Stimulated activated CD4-positive, alpha-beta T cell treated with anti-CD3 and anti-CD28 coated beads, Interleukin-1b, Interleukin-23, amount 100 ng/mL, for 1 hour (primary cell): ENCODE measurements at places on chromosomes 2 and 18.

DNA sequence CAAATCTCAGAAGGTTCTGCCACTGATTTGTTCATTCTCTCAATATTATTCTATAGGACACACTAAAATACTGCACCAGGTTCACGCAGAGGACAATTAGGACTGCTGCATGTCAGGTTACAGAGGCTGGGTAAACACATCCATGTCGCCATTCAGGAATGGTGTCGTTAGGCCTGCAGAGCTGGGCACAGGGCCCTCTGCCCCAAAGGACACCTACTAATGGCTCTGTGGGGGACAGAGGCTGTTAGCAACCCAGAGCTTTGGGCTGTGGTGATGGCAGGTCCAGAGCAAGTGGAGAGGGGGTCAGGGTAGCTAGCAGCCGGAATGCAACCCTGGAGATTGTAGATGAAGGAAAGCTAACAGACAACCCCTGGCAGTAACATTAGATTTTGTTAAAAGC lies 115.9 kb downstream of the TTC32 start:
- DNase-seq, result no peak

DNA sequence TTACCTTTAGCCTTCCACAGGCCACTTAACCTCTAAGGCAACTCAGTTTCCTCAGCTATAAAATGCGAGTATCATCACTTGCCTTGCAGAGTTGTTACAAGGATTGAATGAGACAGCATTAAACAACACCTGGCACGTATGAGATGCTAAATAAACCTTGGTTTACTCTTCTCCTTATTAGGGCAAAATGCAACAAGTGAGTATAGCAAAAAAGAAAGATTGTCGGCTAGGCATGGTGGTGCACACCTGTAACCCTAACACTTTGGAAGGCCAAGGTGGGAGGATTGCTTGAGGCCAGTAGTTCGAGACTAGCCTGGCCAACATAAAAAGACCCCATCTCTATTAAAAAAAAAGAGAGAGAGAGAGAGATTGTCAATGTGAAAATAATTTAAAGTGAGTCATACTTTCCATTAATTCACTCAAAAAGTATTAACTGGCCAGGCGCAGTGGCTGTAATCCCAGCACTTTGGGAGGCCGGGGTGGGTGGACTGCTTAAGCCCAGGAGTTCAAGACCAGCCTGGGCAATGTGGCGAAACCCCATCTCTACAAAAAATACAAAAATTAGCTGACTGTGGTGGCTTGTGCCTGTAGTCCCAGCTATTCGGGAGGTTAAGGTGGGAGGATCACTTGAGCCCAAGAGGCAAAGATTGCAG lies 8.0 kb downstream of the ATAD2B start:
- DNase-seq, result no peak

DNA sequence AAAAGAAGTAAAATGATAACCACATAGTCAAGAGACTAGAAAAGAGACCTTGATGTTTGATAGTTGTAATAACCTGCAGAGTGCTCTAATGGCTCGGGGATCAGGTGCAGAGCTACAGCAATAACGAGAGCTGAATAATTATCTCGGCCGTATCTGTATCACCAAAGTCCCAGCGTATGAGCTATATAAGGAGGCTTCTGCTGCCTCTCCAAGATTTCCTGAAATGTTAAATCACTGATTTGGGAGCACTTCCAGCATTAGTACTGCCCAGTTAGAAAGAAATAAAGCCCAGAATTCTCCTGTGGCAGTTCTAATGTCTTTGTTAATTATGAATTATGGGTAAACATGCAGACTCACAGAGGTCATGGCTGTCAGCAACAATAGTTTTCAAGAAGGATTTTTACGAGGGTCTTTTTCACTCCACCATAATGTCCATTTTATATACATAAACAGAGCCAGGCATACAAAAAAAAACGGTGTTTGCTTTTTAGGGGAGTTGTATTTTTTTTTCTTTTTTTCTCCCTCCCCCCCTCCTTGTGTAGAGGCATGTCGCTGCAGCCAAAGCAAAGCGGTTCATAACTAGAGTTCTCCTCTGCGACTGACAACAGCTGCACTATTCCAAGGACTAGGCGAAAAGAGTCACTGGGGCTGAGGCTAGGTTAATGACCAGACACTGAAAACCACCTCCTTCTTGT lies 168.3 kb upstream of the VRK2 start:
- DNase-seq, result no peak

DNA sequence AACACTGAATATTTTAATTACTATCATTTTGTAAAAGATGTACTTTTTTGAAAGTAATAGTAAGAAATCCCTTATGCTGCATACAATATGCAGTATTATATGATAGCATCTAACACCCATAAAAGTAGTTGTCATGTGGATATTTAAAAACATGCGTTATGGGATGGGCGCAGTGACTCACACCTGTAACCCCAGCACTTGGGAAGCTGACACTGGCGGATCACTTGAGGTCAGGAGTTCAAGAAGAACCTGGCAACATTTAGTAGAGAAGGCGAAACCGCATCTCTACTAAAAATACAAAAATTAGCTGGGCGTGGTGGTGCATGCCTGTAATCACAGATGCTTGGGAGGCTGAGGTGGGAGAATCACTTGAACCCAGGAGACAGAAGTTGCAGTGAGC lies 88.9 kb downstream of the FEZ2 start:
- no peak for DNase-seq

- DNase-seq, result no peak
These were observed 128.6 kb downstream of the RGPD3 start for GRCh38 chr2:106339609-106340008.

DNA sequence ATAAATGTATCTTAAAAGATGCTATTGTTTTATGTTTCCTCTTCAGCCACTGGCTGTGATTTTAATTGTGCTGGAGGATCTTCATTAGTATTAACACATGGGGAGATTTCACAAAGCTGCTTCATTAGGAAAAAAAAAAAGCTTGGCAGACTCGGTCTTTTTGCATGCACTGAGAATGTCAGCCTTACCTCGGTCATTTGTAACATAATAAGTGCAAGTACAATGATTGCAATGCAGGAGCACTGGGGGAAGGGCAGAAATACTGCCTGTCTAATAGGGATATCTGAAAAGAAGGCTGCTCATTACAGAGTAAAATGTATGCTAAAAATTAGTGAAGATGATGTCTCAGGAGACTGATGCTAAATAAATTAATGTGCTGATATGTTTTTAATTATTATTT lies 1.3 kb upstream of the BAZ2B start:
- DNase-seq, result no peak

- no peak for DNase-seq
These were observed 31.3 kb downstream of the CYP27C1 start for GRCh38 chr2:127188797-127189196.

DNA sequence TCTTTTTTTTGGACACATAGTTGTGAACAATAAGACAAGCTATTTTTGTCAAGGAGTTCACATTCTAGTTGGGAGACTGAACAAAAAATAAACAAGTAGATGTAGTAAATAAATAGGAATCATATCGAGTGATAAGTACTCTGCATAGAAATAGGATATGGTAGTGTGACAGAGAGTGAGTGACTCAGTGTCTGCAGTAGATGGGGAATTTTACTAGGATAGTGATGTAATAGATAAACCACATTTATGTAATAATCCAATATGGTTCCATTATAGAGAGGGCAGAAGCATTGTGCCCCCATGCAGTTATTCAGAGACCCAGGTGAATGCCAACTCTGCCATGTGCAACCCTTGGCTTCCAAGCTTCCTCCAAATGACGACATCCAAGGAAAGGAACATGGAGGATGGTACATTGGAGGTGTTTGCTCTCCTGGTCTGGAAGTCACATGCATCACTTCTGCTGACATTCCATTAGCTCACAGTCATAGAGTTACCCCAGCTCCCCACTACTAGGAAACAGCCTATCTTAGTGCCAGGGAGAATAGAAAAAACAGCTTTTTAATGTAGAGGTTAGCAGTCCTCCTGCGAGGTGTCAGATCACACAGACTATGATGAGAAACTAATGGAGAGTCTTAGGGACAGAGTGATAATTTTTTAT lies 595.4 kb downstream of the NYAP2 start:
- no peak for DNase-seq

GRCh38 chr2:81324046-81324445 lies 1019.5 kb upstream of the LRRTM1 start:
- DNase-seq, result no peak

DNA sequence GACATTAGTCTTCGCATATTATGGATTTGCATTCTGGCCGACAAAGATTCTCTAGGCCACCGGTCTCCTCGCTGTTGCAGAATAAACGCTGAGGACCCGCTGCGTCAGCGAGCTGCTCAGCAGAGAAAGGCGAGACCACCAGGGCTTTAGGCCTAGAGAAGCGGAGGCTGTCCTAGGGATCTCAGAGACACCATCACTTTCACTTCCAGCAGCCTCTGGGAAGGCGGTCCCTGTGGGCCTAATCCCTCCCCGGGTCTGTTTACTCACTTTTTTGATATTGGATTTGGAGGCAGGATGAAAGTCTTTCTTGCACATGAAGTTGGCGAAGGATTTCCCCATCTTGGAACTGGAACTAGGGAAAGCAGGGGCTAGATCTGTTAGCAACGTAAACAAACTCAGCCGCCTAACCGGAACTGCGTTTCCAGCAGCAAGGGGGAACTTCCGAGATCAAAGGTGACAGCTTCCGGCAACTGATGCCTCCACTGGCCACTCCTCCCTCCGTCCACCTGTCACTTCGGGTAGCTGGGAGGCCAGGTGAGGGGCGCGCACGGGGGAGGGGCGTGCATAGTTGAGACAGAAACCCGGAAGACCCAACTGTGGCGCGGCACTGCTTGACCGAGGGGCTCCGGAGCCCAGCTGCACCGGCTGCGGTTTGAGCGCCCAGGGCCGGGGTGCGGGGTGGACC lies at the start of gene SCRN3:
TSS of gene SCRN3 (plus strand) at position 447 of the 685 bp plus-strand sequence. CDS start 2,554 bp downstream, outside the sequence.
- peak; percentile 36 for DNase-seq

DNA sequence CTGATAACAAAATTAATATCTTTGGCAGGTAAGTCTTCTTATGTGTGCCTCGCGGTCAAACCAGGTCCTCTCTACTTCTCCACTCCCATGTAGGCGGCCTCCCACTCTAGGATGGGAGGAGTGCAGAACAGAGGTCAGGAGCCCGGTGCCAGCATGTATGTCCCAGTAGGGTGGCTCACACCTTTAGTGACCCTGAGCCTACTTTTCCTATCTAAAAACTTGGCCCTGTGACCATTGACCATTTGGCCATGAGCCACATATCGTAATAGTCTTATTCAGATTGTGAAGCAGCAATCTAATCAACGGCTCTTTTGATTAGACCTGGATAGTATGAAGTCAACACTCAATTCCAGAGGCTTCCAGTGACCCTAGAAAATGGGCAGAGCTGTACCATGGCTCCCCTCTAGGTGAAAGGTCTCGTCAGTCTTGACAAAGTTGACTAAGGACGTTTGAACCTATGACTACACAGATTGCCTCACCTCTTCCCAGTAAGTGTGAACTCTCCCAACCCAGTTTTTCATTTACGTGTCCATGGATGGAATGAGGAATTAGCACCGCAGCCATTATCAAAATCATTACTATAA lies 17.1 kb upstream of the FABP1 start:
- DNase-seq, result no peak

GRCh38 chr18:48694295-48694694 lies 155.5 kb downstream of the CTIF start:
- DNase-seq, result no peak

- no peak for DNase-seq
These were observed 51.1 kb downstream of the RNF152 start for GRCh38 chr18:61841706-61842105.

- no peak for DNase-seq
These were observed 115.6 kb upstream of the TMEM200C start for GRCh38 chr18:6010921-6011320.

GRCh38 chr2:136131961-136132824 lies 14.2 kb upstream of the CXCR4 start:
- no peak for DNase-seq

DNA sequence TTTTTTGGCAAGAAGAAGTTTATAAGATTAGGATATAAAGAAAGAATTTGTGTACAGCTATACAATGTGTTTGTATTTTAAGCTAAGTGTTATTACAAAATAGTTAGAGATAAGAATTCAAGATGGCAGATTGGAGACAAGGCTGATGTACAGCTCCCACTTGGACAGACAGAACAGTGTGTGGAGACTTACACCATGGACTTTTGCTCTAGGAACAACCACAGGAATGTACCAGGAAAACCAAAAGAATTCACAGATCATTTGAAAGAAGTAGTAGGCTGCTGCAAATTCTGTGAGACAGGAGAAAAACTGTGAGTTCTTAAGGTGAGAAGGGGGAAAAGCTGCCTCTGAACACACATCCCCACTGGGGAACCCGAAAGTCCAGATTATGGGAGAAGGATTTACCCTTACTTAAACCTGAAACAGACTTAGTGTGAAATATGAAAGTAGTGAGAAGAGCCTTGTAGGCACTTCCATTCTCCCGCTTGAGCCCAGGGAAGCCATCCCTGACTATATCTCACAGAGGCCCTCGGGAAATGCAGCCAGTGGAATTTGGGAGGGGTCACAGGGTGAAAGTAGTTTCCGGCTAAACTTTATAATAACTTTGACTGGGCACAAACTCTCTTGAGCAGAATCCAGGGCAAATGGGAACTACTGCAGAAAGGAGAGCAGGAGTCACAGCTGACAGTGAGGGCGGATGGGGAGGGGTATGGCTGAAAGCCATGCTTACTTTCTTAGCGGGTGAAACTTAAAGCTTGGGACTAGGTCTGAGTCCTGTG lies 11.6 kb upstream of the RPRD1A start:
- no peak for DNase-seq

- no peak for DNase-seq
These were observed 8.8 kb upstream of the GBX2 start for GRCh38 chr2:236176951-236177350.

- no peak for DNase-seq
These were observed 113.8 kb upstream of the HAAO start for GRCh38 chr2:42906111-42906556.

DNA sequence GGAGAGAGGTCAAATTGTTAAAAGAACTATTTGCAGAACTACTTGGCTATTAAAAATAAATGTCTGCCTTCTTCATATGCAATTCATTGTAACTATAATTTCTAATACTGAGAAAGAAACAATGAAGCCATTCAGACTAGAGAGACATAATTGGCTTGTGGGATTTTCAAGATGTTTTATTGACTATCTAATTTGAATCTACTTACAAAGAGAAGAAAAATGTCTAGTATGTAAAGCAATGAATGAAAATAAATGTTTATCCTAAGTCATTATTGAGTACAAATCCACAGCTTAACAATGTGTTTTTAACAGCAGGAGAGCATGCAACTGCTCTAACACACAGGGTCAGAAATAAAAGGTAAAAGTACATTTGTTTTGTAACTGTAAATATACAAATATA lies 19.2 kb downstream of the RMP24 start:
- DNase-seq, result no peak

DNA sequence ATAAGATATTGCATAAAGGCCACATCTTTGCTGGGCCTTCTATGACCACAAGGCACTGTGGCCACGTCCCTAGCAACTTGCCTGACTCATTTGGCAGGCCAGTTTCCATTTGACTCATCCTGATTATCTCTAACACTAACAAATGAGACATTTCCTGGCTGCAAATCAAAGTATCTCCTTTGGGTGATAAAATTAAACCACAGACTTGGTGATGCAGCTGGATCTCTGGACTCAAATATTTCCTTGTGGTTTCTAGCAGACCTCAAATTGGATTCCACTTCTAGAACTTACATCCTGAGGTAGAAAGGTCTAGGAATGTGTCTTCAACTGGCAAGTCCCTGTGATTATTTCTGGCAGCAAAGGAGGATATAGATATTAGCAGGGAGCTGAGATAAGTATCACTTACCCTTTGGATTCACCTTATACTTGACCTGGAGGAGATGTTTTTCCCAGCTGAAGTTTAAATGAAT lies 167.9 kb upstream of the NXPH2 start:
- DNase-seq, result no peak
